Stimulated activated CD4-positive, alpha-beta T cell treated with anti-CD3 and anti-CD28 coated beads, Interleukin-4, amount 100 ng/mL, for 24 hours (primary cell): ENCODE measurements at places on chromosomes 12 and 14.

GRCh38 chr12:86623267-86623666 is 367.1 kb upstream of the MGAT4C start:
- DNase-seq, result no peak

DNA sequence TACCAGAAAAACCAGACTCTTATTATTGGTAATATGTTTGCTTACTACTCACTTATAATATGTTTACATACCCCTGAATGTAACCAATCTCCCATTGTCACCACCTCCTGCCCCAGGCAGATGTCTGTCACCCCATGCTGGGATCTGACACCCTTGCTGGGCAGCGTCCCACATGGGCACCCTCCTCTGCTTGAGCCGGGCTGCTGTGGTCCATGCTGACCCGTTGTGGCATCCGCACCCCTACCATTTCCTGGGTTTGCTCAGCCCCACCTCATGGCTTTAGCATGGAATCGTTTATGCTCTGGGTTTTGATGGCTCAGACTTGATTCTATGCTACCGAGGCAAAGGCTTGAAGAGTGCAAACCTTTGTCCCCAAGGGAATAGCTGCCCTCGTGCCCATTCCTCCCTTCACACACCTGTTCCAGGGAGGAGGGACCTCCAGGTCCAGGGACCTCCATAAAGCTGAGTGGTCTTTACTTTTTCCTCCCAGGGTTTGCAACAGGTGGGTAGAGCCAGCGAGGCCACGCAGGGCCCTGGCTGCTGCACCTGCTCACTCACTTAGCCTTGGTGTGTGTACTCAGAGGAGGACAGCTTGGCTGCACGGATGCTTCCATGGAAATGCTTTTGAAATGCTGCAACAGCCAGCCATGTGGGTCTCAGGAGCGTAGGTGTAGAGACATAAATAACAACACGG is 68.7 kb downstream of the PRMT8 start:
- DNase-seq, result no peak

DNA sequence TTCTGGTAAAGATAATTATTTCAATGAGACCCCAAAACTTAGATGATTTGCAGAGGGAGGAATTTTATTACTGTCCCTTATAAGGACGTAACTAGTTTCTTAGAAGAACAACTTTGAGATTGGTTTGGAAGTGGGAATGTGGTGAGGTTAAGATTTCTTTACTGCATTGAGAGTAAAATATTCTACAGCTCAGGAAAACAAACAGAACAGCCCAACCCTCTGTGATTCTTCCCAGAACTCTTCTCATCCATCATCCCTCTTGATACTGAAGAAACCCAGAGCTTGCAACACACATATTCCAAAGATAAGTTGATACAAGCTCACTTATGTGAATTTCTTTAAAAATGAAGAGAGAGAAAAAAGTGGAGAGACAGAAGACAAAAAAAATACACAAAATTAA is 234.2 kb downstream of the CRADD start:
- no peak for DNase-seq

DNA sequence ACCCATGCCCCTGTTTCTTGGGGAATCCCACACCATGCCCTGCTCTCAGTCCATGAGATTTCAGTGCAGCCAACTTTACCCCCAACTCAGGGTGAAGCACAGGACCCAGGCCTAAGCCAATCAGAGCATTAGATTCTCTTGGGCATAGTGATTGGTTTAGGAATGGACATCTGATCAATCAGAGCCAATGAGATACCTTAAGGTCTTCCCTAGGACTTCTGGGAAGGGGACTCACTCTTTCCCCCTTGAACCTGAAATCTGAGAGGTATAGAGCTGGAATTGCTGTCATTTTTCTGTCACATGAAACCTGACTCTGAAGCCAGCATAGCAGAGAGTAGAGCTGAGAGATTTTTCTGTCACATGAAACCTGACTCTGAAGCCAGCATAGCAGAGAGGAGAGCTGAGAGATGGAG is 127.1 kb downstream of the ZFP36L1 start:
- DNase-seq, result no peak

DNA sequence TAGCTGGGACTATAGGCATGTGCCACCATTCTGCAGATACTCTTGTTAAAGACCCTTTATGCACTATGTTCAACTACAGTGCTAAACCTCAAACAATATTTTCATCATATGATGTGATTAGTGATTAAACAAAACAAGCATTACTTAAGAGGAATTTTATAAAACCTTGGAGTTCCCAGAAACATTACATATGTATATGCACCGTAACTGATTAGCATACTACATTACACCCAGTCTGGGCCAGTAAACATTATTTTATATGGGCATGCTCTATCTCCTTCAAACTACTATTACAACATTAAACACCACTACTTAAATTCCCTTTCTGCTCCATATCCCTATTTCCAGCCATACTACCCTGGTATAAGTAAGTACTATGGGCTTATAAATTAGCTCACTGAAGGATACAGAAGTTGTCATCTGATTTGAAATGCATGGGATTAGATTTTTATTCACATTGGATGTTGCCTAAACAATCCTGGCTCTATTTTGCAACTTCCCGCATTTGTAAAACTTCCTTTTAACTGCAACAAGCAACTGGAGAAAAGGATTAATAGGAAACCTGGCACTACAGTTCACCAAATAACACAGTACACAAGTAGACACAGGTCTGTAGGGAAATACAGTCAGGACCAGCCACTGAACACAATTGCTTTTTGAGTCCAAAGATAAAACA is 205.8 kb downstream of the MED13L start:
- no peak for DNase-seq

- DNase-seq, result no peak
Observed at GRCh38 chr14:90940318-90940962, 120.0 kb downstream of the RPS6KA5 start.

DNA sequence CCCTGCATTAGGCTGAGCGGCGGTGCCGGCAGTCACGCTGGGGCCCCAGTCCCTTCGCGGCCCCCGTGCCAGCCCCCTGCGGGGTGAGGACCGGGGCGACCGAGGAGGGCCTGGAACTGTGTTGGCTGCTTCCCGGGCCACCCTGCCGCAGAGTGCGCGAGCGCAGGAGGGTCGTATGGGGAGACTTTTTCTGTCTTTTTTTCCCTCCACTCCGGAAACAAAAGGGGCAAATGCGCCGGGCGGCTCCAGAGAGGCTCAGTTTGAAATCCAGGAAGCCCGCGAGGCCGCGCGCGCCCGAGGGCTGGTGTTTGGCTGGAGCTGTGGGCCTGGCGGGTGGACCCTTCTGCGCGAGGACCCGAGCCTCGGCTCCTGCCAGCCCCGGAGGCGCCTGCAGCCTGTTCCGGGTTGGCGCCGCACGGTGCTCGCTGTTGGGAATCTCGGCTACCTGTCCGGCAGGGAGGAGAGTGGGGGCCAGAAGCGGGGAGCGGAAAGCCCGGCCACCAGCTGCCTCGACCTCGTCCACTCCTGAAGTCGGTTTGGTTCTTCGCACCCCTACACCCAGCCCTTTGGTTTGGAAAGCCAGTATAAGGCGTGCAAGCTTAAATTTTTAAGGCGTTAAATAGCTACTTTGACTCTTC is 638 bp downstream of the PLEKHG3 start:
- DNase-seq, result no peak

GRCh38 chr12:100221523-100221922 is 20.9 kb downstream of the ACTR6 start:
- DNase-seq, result no peak

- no peak for DNase-seq
Observed at GRCh38 chr12:19447386-19447785, 8.1 kb downstream of the AEBP2 start.

- no peak for DNase-seq
Observed at GRCh38 chr12:87054226-87054625, 798.0 kb upstream of the MGAT4C start.

GRCh38 chr14:33315721-33316120 is 377.0 kb downstream of the NPAS3 start:
- DNase-seq, result no peak

DNA sequence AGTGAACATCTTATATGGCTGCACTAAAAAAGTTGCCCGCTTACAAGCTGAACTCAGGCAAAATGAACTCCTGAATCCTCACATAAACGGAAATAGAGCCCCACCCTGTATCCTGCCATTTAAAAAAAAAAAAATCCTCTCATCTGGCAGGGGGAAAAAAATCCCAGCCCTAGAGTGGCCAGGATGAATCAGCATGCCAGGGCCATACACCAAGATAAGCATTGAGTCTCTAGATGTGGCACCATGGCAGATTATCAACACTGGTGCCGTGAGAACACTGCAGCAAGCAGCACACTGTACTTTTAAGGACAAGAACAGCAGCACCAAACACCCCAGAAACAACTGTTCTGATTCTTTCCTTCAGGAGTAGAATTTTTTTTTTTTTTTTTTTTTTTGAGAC is 65.5 kb downstream of the RASSF3 start:
- no peak for DNase-seq

DNA sequence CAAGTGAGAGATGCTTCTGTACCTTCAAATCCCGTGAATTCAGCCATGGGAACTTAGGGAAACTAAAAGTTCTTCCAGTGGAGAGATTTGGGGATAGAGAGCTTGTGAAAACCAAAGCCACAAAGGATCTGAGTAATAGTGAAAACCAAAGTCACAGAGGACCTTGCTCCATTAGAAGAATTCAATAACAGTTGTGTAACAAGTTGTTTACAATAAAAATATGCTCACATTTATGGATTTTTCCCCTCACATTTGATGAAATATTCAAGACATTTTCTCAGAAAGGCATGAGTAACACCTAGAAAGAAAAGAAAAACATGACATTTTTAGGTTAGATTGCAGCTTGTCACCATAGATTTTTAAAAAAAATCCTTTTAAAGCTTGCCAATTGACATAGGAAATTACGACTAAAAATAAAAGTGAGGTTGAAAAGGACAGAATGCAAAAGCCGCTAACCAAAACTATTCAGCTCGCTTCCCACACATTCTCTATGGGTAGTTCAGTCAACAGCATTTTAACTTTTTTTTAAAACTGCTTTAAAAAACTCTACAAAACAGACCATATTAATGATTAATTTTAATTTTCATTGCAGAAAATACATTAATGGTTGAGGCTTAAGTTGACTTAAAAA is 113.2 kb downstream of the CAND1 start:
- no peak for DNase-seq

DNA sequence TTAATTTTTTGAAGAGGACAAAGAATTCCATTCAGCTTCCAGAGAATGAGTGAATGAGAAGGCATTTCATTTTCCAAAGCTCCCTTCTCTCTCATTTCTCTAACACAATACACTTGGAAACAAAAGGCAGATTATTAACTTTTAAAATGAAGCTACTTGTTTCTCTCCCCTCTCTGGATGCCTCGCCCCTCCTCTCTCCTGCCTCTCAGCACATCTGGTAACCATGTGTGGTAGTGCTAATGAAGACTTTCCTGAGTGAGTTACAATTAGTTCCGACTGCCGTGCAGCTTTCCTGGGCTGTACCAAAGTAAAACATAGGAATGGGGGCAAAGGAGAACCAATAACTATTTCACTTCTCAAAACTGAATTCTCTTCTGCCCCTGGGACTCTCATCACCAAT is 84.7 kb upstream of the SOX5 start:
- no peak for DNase-seq
